Fibroblast of skin of abdomen (primary cell): ENCODE measurements at places on chromosomes 5 and 9.
A peak's percentile ranks its signal among the peaks of the same experiment; 100 is the strongest.

DNA sequence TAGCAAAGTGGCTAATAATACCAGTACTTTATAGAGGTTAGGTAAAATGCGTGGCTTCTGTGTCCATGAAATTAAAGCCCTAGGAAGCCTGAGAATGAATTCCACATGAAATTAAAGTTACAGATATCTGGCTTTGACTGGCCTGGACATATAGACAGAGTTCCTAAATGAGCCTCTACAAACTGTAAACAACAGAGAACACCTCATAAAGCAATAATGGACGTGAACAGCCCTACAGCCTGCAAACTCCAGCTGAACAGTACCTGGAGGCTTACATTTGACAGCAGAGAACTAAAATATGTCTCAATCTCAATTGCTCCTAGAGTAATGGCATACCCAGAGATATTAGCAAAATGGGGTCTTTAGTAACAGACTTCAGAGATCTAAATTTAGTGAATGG is 28.7 kb downstream of the GOLPH3 start:
- DNase-seq, result no peak

DNA sequence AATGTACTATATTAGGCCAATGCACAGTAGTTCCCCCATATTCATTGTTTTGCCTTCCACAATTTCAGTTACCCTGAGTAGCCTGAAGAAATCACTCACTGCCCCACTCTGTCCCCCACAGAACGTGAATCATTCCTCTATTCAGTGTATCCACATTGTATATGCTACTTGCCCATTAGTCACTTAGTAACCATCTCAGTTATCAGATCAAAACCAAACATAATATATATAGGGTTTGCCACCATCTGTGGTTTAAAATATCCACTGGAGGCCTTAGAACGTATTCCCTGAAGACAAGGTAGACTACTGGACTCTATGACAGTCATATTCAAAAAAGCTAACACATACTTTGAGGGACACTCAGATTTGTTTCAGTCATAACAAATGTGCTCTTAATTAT is 465.7 kb upstream of the RGMB start:
- peak; percentile 86 for DNase-seq

DNA sequence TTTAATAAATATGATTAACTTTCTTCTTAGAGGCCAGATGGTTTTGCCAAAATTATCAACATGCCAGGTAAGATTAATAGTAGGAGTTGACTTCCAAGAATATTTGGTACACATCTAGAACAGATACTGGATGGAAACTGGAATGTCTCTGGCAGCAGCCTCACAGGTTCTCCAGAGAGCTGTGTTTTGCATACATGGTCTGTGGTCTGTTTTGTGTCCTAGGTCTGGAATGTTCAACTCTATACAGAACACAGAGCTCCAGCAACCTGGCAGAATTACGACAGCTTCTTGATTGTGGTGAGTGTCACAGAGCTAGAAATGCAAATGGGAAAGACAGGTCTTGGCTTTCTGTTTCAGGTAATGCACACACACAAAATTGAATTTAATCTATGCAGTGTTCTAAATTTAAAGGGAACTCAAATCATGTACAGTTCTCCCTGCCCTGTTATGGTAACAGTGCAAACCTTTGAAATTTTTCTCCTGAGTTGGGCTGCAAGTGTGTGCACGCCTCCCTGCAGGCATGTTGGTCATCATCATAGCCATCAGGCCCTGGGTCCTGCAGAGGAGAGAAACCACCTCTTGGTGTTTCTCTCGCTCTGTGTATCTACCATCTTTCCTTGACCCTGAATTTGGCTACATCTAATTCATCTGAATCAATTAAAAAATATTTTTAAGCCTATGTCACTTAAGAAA is 58.3 kb downstream of the PIK3R1 start:
- no peak for DNase-seq

DNA sequence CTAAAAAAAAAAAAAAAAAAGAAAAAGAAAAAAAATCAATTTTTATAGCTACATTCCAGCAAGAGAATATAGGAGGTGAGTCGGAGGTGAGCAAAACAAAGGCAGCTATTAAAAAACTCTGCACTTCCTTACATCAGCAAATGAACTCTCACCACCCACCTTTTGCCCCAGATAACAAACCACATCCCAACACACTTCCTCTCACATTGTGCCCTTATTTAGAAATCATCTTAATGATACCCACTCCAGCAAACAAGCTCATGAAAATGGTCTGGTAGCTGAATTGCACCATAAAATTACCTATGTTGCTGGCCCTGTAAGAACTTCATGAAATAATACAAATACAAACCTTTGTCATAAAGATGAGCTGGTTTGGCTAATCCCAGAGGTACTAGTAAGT is 82.9 kb downstream of the CEMIP2 start:
- DNase-seq, result no peak

GRCh38 chr5:59123595-59124561 is 541.0 kb downstream of the RAB3C start:
- peak; percentile 21 for DNase-seq

GRCh38 chr5:99815-100214 is 7.8 kb downstream of the PLEKHG4B start:
- peak; percentile 20 for DNase-seq

DNA sequence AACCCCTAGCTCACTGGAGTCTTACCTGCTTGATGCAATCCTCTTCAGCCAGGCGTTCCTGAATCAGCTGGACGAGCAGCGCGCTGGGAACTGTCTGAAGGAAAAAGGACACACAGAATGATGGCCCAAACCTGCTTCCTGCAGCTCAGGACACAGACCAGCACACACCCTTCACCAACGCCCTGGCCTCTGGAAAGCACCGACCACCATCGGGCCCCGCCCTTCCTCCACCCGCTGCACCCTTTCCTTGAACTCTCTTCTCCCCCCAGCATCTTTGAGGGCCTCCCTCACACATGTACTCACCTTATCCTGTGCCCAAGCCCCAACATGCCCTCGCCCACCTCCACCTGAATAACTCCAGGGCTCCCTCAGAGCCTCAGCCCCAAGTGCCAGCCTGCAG is 23.3 kb downstream of the AK8 start:
- DNase-seq, result no peak

GRCh38 chr5:169702693-169703481 is 65.8 kb downstream of the DOCK2 start:
- DNase-seq, result peak; percentile 43

DNA sequence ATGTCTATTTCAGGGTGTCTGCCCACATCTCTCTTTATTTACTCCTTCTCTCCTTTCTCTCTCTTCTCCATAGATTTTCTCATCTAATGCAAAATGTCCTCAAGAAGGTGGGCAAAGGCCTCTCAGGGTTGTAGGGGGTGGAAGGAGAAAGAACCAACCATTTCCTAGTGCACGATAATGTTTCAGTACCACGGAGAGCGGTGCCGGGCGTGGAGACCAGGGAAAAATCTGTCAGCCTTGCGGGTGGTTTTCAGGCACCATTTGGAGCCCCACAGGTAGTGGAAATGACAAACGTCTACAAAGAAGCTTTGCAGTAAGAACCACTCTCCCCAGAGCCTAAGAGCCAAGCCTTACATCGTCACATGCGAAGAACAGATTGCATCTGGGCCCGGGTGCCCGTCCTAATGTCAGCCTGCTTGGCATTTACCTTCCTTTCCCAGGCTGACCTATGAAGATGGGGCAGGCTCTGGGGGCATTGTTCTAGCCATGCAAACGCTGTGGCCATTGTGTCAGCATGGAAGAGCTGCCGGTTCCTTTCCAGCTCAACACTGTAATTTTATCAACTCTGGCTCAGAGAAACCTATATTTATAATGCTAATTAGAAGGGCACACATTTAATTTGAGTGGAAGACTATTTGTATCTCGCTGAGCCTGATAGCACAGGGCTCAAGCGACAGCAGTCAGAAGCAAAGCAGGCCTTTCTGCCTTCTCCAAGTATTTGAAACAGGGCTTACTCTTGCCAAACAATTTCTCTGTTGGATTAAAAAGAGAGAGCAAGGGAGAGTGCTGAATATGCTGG is 430.1 kb upstream of the WWC1 start:
- no peak for DNase-seq

DNA sequence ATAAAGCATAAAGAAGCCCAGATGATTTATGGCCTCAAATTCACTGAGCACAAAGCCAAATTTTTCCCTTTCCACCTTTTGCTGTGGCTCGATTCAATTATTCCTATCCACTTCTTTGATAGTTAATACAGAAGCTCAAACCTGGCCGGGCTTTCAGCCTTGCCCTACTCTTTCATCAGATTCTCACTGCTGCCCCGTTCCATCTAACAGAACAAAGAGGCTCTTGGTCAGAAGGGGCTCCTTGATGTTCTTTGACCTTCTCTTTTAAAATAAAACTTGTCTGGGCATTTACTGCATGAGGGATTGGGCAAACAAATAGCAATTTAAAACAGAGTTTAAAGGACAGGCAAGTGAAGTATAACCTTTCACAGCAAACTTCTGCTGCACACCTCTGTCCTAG is 9.8 kb downstream of the GRXCR2 start:
- no peak for DNase-seq

DNA sequence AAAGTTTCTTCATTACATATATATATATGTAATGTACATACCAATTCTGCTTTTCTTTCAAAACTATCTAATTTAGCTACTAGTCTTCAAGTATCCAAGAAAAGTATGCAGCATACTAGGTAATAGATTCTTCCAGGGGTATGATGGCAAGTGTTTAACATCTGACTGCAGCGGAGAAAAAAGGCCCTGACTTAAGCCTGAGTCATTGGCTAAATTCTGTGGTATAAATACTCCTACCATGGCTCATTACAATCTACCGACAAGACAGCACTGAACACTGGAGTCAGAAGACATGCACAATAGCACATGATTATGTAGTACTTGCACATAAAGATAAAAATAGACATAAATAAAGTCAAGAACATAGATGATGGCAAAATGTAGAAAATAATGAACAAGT is 439.9 kb downstream of the BRINP1 start:
- peak; percentile 88 for DNase-seq

DNA sequence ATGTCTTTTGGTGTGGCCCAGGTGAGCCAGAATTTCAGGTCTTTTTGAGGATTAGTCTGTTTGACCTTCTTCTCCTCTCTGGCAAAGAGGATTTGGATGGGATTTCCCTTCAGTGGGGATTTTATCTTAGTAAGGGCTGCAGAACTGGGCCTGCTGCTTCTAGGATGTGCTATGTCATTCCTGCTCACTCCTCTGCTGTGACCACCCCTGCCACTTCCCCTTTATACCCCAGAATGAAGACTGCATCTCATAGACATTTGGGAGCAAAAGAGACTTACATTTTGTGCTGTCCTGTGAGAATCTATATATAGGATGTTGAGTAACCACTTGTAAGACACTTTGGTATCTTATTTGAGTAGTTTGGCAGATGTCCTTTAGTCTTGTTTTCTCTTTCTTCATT is 76.2 kb downstream of the ARHGAP26 start:
- DNase-seq, result no peak

DNA sequence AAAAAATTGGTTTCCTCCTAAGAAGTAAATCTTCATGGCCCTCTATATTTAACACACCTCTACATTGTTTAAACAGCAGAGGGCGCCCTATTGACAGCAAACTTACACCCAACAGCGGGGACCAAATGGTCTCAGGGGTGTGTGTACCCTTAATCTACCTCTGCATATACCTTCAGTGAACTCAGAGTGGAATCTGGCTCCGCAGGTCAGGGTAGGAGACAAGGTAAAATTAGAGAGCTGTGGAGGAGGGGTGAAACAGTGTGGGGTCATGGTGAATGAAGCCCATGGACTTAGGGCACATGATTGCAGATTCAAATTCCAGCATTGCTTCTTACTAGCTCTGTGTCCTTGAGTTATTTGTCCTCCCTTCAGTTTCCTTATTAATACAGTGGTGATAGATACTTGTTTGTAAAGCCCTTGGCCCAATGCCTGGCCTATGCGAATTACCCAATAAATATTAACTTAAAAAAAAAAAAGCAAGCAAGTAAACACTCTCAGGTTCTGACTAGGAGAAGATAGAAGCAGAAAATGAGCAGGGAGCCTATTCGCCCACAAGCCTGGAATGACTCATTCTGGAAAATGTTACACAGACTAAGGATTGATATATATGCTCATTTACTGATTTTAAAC is 122.9 kb downstream of the CAVIN4 start:
- no peak for DNase-seq

DNA sequence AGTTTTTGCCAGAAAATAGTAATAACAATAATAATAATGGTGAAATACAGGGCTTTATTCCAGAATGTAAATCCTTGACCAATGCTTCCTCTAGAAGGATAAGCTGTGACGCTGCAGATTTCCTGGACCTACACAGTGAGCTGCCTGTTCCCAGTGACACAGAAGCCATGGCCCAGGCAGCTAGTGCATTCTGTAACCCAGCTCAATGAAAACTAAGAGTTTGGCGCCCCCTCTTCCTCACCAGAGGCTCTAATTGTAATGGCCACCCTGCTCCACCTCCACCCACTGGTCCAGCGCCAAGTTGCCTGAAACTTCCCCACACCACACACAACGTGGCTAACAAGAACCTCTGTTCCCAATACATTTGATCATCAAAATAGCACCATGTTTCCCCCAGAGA is 248.1 kb downstream of the CETN3 start:
- peak; percentile 46 for DNase-seq

DNA sequence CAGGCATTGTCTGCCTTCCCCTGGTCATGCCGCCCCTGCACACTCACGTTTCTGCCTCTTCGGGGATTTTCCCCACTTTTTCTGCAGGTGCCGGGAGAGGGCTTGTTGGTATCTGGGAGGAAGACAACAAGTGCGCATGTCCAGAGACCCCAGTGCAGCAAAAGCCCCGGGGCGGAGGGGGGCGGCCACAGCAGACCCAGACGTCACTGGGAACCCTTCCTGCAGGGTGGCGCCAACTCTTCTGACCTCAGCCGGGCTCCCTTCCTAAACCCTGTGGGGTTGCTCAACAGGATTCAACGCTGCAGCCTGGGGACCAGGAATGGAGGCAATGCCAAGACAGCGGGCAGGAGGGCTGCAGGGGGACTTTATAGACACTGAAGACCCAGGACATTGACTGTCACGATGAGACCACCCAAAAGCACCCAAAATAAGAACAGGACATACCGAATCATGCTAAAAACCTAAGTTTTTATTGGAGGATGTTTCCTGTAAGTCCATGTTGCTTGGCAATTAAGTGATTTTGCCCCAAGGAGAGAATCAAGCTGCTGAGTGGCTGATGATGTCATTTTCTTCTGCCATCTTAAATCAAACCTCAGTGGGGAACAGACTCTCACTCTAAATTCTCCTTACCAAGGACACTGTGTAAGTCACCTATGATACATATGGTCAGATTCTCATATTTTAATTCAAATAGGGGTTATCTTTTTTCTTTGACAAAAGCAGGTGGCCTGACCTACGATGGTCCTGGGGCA is 62.9 kb upstream of the SIMC1 start:
- DNase-seq, result no peak

GRCh38 chr9:96877269-96877668 is 23.0 kb upstream of the ZNF782 start:
- no peak for DNase-seq

GRCh38 chr9:96052686-96053085 is 177.2 kb downstream of the ERCC6L2 start:
- DNase-seq, result no peak

- DNase-seq, result peak; percentile 61
Observed at GRCh38 chr5:147481874-147482705, 27.8 kb downstream of the DPYSL3 start.
